Fibroblast of mammary gland (primary cell): ENCODE measurements at places on chromosomes 7 and 10.
A peak's percentile ranks its signal among the peaks of the same experiment; 100 is the strongest.

GRCh38 chr7:47432671-47433563 lies 149.0 kb downstream of the TNS3 start:
- no peak for DNase-seq

DNA sequence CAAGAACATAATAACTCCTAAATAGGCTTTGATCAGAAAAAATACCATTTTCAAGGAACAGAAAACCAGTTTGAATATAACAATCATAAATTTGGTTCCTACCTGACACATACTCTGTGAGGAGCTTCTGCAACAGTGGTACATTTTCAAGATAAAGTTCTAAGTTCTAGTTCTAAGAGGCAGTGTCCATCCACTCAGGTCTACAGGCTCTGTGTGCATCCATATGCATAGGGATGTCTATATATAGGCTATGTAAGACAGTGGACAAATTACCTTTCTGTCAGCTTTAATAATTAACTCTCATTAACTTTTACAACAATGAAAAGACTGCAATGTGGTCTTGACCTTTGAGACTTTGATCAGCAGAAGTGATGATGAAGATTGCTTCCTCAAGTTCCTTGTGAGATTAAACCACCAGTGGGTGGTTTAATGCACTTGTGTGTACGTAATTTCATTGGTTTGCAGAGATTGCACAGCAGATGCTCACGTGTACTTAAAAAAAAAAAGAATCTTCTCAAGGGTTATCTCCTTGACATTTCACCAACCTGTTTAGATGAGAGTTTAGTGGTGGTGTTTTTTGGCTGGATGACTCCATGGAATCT lies at the start of gene SLC26A3:
TSS of gene SLC26A3 (minus strand) at position 215 of the 602 bp plus-strand sequence. CDS start 8,714 bp downstream, outside the sequence.
- no peak for DNase-seq

- DNase-seq = no peak
These were observed 102.2 kb upstream of the ANKRD1 start for GRCh38 chr10:91022924-91023699.

DNA sequence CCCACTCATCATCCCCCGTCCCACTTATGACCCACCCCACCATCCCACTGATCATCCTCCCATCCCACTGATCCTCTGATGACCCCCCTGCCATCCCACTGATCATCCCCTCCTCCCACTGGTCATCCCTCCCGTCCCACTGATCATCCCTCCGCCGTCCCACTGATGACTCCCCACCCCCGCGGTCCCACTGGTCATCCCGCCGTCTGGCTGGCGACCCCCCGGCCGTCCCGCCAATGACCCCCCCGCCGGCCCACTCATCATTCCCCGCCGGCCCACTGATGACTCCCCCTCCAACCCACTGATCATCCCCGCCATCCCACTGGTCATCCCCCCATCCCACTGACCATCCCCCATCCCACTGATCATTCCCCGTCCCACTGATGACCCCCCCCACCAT lies 161.1 kb downstream of the GRM8 start:
- DNase-seq = no peak

DNA sequence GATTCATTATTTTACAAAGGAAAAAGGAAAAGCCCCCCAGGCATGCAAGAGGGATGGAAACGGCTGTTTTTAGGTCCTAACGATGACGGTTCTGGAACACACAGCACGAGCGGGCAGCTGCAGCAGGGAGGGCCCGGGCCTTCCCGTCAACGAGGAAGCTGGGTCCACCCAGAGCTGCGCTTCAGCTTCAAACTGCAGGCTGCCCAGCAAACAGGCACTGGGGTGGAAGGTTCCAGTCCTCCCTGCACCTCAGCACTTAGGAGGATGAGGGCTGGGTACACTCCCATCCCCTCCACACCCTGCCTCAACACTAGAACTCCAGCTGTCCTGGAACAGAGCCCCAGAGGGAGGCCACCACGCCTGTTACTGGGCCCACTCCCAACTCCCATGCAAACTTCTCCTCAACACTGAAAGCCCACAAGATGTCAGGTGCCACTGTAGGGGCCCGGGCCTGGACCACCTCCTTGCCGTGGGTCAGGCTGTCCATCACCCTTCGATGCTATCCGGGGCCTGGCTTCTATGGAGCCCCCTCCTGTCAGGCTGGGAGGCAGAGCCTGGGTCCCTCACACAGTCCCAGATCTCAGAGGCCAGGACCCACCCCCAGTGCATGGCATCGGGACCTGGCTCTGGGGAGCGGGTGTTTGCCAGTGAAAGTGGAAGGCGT lies 33.0 kb downstream of the PAPOLB start:
- no peak for DNase-seq

GRCh38 chr10:132989476-132990415 lies 47.4 kb upstream of the CFAP46 start:
- no peak for DNase-seq

DNA sequence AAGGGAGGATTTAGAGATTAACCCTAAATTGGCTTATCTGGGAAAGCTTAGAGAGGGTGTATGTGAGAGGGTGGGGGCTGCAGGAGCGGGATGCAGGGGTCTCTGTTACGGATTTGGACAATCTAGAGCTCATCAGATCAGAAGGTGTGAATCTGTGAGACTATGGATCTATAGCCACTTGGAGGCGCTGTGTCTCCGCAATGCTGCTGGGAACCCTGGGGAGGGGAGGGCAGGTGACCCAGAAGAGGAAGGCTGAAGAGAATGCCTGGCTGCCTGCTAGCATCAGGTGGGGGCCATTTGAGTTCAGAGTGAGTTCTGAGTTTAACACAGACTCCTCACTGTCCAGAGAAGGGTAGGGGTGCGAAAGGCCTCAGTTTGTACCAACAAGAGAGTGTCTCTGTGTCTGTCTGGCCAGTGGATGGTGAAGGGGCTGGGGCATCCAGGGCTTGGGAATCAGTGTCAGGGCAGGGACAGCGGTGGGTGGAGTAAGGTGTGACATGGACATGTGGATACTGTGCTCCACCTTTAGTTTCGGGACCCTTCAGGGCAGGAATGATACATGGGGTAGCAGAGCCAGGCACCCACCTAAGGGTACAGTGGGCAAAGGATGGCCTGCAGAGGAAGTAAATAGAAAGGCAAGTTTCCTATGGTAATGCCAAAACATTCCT lies 187.3 kb upstream of the PRSS58 start:
- no peak for DNase-seq

GRCh38 chr7:15305002-15305600 lies 256.7 kb downstream of the AGMO start:
- peak; percentile 62 for DNase-seq

- no peak for DNase-seq
These were observed 254.3 kb downstream of the GALNT17 start for GRCh38 chr7:71386152-71386785.

DNA sequence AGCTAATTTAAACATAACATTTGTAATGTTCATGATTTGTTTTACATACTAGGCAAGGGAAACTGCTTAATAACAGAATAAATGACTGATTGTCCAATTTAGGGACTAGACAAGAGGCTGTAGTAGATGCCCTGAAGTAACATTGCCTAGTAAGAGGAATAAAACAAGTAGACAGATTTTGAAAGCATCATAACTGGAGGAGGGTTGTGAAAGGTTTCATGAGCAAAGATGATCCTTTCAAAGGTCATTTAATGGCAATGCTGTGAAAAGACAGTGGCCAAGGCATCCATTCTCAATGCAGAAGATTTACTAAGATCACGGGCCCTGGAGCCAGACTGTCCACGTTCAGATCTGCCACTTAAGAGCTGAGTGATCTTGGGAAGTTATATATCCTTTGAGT lies 44.8 kb upstream of the HHEX start:
- no peak for DNase-seq

DNA sequence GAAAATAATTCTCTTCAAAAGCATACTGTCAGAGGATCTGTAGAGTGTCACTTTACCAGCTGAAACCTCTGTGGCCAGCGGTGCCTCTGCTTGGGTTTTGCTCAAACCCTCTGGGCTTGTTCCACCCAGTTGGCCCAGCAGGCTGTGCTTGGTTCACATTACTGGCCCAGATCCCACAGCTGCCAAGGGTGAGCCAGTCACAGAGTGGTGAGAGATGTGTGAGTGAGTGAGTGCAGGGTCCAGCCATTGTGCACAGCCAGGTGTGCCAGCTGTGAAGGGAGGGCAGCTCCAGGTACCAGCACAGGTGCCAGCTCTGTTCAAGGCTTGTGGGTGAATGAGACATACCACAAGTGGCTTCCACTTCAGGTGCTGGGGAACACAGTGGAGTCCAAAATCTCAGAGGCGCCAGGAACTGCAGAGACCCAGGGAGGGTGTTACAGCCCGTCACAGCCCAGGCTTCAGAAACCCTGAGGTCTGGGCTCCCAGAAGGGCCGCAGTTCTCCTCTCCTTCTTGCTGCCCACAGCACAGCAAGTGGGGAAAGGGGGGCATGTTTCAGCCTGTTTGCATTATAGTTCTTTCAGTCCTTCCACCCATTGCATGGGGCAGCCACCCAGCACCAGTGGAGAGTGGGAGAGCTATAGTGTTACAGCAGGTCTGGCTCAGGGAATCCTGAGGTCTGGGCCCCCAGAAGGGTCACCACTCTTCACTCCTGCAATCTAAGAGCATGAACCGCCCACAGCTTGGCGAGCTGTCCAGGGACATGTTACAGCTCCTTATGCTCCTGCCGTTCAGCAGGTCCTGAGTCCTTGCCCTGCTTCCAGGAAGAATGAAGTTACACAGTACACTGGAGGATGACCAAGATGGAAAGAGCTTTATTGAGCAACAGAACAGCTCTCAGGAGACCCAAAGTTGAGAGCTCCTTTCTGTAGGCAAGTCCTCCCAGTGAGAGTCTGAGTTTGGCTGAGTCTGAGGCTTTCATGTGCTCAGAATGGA lies 931.7 kb upstream of the SORCS1 start:
- peak; percentile 4 for DNase-seq

DNA sequence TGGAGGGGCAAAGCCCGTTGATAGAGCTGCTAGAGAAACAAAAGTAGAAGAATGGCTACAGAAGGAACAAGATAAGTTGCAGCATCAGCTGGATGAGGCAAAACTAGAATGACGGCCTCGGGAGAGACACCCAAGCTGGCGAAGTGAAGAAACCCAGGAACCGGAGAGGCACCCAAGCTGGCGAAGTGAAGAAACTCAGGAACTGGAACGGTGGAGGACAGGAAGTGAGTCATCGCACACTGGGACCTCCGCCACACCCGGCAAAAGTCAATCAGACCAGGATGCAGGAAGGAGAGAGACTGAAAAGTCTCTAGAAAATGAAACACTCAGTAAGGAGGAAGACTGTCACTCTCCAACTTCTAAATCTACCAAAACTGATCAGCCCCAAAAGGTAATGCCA lies 133.0 kb upstream of the NEBL start:
- DNase-seq = peak; percentile 46

DNA sequence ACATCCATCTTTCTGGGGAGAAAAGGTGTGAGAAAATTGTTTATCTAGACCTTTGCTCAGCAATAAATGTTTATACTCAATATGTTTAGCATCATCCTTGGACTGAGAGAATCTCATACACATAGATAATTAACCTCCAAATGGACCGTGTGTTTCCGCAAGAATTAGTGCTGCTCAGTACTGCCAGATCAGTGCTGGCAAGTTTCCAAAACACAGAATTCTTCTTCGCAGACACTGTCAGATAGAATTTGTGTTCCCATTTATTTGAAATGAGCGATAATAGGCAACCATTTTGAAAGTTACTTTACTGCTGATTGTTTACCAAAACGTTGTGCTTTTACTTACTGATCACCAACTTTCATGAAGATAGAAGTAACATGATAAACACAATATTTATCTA lies 33.7 kb downstream of the STAMBPL1 start:
- no peak for DNase-seq

DNA sequence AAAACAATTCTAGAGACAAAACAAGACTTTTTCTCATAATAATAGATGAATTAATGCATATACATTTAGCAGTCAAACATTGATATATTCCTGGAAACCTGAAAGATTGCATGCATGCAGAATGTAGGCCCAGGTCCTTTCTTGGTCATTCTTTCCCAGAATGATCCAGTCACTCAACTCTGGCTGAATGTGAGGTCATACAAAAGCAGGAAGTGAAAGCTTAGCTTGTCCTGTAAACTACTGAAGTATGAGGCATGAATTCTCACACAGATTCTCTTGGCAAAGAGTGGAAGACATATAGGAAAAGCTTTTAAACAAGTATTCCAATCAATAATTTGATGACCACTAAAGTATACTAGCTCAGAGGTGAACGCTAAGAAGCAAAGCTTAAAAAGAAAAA lies 253.9 kb downstream of the PPP1R3A start:
- no peak for DNase-seq

- no peak for DNase-seq
These were observed 76.8 kb upstream of the SEM1 start for GRCh38 chr7:96786261-96786997.

GRCh38 chr7:131105294-131105798 lies 222.3 kb upstream of the MKLN1 start:
- peak; percentile 22 for DNase-seq

GRCh38 chr7:90503367-90503766 lies 33.9 kb downstream of the PTTG1IP2 start:
- no peak for DNase-seq

- no peak for DNase-seq
These were observed 216.2 kb downstream of the SEMA3D start for GRCh38 chr7:84970670-84971069.

DNA sequence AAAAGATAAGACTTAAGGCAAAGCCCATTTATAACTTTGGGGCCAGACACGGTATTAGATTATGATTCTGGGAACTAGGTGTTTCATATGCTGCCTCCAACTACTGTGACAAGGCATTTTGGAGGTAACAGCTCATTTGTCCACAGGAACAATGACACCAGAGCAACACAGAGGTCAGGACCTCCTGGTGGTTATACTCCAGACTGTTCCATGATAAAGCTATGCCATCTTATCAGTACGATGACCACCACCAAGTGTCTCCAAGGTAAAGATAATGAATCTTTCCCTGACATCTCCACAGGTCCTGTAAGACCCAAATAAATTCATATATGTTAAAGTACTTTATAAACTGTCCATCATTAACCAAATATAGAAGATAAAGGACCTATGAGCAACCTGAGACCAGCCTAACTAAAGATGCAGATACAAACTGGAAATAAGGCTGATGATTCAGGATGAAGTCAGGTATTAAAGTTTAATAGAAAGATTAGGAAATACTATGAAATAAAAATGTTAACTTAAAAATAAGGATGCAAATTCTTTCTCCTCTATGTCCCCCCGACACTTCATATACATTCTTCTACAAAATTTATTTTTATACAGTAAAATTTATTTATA lies 26.2 kb downstream of the CUL2 start:
- DNase-seq = no peak

DNA sequence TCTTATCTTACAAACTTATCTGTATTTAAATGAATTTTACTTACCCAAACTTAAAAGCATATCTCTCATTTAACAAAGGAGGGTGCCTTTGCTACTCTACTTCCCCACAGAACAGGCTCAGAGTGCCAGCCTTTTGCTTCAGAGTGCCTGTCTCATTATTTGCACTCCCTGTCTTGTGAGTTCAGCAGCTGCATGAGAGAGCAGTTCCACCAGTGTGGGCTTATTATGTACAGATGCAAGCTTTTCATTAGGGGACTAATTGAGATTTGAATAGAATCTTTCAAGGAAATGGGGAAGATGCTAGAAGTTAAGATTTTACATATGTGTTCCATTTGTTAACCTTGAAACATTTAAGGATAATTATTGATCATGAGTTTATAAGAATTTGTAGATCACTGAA lies 310.2 kb upstream of the LRRN3 start:
- no peak for DNase-seq
